Spleen (tissue), 13 donors: ENCODE measurements at places on chromosomes 1 and 21. TPM values are rescaled to one million over a fixed set of nuclear protein-coding genes. Genes with fewer than 3 reads are reported as not detected.

DNA sequence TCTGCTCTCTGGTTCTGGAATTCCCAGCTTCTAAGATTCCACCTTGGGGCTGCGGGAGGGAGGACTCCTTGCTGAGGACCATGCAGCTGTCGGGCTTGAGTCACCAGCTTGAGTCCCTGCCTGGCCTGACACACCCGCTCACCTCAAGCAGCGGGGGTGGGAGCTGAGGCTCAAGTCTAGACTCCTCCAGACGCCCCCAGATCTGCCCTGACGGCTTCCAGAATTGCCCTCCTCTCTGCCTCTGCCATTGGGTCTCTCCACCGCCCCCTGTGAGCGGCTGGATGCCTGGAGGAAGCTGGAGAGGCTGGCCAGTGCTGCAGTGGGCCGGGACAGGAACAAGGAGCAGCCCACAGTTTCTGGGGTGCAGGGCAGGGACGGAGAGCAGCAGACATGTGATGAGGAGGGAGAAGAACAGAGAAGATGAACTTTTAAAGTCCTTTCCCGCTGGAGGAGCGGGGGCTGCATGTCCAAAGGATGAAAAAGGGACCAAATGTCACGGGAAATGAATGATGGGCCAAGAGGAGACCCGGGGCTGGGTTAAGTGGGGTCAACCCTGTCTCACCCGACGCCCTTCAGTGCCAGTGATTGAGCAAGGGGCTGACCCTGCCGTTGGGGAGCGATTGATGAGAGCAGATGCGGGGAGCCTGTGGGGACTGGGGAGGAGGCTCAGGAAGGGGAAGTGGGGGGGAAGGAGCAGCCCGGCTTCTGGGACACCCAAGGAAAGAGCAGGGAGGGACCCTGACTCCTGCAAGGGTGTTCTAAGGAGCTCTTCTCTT lies 13.5 kb downstream of the CRABP2 start:
- peaks cover 76% of the 10 kb centered on the region for H3K27me3 ChIP-seq
- H3K27ac ChIP-seq = no peak overlapping the region
- H3K4me3 ChIP-seq = no peak overlapping the region

ZBTB8A gene
- total RNA-seq = 2.1 TPM

THEMIS2 gene
- total RNA-seq = 433 TPM

- H3K4me3 ChIP-seq = no peak overlapping the region
- DNase-seq = no peak
- H3K27me3 ChIP-seq = no peaks in the 10 kb centered on the region
- H3K4me1 ChIP-seq = peaks cover 12% of the 10 kb centered on the region
- H3K36me3 ChIP-seq = no peaks in the 10 kb centered on the region
Measured at GRCh38 chr1:55275151-55275748, 60.1 kb upstream of the USP24 start.

- no peaks in the 10 kb centered on the region for H3K27me3 ChIP-seq
- no peak overlapping the region for H3K27ac ChIP-seq
- peaks cover 17% of the 10 kb centered on the region for H3K4me1 ChIP-seq
Measured at GRCh38 chr1:178536844-178537371, 24.0 kb downstream of the TEX35 start.
